ENCODE measurements at places on chromosomes 3 and 15. TPM values are rescaled to one million over a fixed set of nuclear protein-coding genes. Genes with fewer than 3 reads are reported as not detected.

DNA sequence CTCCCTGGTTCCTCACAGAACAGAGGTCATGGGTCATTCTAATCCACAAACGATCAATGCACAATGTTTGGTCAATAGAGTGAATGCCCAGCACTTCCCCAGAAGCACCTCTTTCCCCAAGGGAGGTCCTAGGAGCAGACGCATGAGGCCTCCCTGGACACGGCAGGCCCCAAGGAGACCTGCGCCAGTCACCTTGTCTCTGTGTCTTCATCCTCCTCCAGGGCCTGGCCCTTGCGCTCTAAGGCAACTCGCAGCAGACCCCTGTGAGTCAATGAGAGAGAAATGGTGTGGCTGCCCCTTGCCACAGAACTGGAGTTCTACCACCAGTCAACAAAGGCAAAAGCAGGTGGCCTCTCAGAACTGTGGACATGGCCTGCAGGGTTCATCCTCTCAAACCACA, 18.1 kb downstream of the ALS2CL start:
- DNase-seq, result no peak

GRCh38 chr15:75114327-75114726, 87.4 kb upstream of the C15orf39 start:
- DNase-seq, result no peak

APOD gene
- not detected for total RNA-seq

LEKR1 gene
- not detected for total RNA-seq

- no peak for DNase-seq
Observed at GRCh38 chr15:93932164-93932776, 299.1 kb upstream of the MCTP2 start.

TEX55 gene
- total RNA-seq, result not detected

- DNase-seq, result no peak
Observed at GRCh38 chr3:113516115-113516505, 1.2 kb upstream of the SPICE1 start.

GRCh38 chr3:107976202-107976800, 114.5 kb downstream of the CD47 start:
- DNase-seq, result no peak

APH1B gene
- total RNA-seq, result 22.9 TPM

DNA sequence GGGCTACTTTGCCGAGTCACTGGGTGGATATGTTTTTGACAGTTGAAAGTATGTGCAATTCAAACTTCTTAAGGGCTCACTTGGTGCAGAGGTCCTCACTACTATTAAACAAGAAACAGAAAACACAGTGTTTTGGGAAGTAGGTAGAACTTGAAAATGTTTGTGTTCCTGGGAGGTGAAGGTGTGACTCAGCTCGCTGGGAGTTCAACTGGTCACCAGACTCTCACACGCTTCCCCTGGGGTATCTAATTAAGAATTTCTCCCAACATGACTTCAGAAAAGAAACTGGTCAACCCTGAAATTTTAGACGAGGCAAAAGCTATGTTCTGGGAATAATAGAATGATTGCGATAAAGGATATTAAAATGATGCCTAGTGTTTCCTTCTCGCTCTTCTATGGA, 1039.8 kb upstream of the SEMA6D start:
- no peak for DNase-seq
